AG09319 (cell line): ENCODE measurements at places on chromosomes 3 and 15.
A peak's percentile ranks its signal among the peaks of the same experiment; 100 is the strongest.

- no peak for DNase-seq
Observed at GRCh38 chr3:71225951-71226564, 357.5 kb downstream of the FOXP1 start.

DNA sequence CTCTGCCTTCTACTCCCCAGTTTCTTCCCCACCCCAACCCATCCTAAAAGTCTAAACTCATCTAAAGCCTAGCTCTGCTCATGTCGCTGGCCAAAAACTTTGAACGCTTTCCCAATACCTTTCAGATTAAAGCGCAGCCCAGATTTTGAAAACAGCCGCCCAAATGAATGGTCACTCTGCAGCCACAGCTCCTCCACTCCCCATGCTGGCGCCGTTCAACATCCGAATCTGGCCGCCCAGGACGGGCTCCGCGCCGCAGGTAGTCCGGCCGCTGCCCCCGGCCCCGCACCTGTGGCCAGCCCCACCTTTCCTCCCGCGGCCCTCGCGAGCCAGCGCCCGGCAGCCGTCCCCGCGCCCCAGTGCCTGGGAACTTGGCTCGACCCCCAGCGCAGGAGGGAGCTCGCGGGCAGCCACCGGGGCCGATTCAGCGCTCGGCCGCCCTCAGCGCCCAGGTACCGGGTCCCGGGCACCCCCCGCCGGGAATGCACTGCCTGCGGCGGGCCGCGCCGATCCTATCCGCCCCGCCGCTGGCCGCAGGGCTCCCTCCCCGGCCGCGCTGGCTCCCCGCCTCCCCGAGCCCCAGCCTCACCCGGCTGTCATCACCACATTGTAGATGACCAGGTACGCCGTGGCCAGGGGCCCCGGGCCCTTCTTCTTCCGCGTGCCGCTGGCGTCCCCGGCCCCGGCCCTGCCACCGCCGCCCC lies 417 bp downstream of the HACD2 start:
- no peak for DNase-seq

GRCh38 chr3:168040607-168041208 lies 55.0 kb downstream of the GOLIM4 start:
- peak; percentile 39 for DNase-seq

GRCh38 chr3:129343643-129344360 lies 65.1 kb downstream of the HMCES start:
- no peak for DNase-seq

- DNase-seq, result no peak
Observed at GRCh38 chr3:2099028-2099671, 484 bp downstream of the CNTN4 start.

GRCh38 chr15:82943176-82943575 lies 9.3 kb downstream of the HOMER2 start:
- DNase-seq, result no peak

- DNase-seq, result no peak
Observed at GRCh38 chr3:171001957-171002694, 24.4 kb downstream of the SLC2A2 start.

DNA sequence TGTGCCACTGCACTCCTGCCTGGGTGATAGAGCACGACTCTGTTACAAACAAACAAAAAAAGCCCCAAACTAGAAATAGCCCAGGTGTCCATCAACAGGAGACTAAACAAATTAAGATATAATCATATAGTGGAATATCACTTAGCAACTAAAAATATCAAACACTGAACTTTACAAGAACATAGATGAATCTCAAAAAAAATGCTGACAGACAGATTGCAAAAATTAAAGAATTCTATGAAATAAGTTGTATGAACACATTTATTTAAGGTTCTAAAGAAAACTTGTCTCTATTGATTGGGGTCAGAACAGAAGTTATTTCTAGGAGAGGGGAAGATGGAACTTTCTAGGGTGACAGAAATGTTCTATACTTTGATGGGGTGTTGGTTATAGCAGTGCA lies 268.2 kb downstream of the CTNNB1 start:
- DNase-seq, result no peak

DNA sequence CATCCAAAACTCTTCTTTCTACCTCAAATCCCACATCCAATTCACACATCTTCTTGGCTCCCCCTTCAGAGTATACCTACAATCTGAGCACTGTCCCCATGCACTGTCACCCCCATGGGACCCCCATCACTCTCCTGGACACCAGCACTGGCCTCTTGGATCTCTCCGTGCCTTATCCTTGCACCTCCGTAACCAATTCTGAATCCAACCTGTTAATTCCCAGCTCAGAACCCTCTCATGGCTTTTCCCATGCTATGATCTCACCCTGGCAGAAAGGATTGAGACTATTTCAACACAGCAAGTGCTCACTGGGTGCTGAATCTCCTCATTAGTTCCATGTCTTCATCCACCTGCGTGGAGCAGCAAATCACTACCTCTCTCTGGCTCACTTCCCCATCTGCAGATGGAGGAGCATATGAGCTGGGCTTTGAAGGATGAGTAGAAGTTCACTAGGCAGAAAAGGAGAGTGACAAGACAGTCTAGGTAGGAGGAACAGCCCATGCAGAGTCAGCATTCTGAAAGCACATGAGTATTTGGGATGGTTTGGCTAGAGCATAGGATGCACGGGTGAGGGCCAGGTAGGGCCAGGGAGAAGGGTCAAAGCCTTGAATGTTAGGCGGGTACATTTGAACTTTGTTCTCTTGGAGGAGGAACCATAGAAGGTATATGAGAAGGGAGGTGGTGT lies 48.7 kb downstream of the SLC6A6 start:
- no peak for DNase-seq

DNA sequence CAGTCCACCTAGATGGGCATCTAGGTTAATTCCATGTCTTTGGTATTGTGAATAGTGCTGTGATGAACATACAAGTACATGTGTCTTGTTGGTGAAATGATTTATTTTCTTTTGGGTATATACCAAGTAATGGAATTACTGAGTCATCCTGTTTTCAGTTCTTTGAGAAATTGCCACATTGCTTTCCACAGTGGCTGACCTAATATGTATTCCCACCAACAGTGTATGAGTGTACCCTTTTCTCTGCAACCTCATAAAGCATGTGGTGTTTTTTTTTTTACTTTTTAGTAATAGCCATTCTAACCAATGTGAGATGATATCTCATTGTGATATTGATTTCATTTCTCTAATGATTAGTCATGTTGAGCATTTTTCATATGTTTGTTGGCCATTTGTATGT lies 86.0 kb upstream of the NDN start:
- no peak for DNase-seq

DNA sequence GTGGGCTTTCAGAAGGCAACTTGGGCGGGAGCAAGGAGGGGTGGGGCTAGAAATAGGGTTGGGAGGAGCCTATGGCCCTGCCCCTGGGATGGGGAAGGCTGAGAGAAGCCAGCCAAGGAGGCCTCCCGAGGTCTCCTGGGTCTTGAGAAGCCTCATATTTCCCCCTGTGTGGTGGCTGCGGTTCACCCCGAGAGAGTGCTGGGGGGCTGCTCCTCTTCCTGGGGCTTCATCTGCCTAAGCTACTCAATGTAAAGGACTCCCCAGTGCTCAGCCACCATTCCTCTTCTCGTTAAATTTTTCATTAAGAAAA lies 174.3 kb downstream of the SMAD6 start:
- DNase-seq, result no peak

DNA sequence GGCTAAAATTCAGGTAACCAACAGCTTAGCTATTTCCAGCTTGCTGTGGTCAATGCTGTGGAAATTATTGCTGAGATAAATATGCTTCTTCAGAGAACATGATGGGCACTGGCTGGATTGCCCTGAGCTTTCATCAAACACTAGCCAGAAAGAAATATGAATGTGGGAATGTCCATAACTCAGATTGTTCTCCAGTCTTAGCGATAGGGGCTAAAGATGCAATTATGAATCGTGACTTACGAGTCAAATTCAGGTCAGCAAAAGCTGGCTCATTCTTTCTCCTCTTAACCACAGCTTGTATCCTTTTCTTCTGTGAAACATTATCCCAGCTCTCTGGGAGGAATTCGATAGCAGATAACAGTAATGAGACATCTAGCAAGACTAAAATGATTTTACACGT lies 307.6 kb downstream of the RYR3 start:
- DNase-seq, result no peak

GRCh38 chr3:38842266-38842965 lies 26.4 kb upstream of the SCN10A start:
- DNase-seq, result no peak

GRCh38 chr3:112799946-112800345 lies 46.7 kb downstream of the CD200R1L start:
- no peak for DNase-seq

GRCh38 chr15:71385026-71385425 lies 269.8 kb downstream of the THSD4 start:
- no peak for DNase-seq

- no peak for DNase-seq
Observed at GRCh38 chr3:166957121-166957520, 423.0 kb downstream of the ZBBX start.

GRCh38 chr15:65303687-65304380 lies 643 bp upstream of the RNU5B-1 start:
- DNase-seq, result no peak

DNA sequence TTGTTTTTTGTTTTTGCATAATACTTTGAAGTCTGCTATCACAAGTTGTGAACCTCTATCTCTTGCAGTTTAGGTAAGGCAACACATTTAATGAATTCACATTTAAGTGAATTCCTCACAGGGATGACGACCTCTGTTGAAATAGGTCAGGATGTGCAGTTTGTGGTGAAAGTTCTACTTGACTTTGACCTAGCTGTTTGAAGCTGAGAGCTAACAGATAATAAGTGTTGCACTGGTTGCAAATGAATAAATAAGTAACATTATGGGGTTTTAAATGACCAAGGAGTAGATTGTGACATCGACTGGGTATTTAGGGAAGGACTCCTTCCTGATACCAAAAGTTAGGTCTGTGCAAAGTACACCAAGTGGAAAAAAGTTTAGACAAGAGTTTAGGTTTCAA lies 23.9 kb downstream of the NIT2 start:
- DNase-seq, result no peak

- no peak for DNase-seq
Observed at GRCh38 chr3:30730967-30731366, 124.6 kb downstream of the TGFBR2 start.

DNA sequence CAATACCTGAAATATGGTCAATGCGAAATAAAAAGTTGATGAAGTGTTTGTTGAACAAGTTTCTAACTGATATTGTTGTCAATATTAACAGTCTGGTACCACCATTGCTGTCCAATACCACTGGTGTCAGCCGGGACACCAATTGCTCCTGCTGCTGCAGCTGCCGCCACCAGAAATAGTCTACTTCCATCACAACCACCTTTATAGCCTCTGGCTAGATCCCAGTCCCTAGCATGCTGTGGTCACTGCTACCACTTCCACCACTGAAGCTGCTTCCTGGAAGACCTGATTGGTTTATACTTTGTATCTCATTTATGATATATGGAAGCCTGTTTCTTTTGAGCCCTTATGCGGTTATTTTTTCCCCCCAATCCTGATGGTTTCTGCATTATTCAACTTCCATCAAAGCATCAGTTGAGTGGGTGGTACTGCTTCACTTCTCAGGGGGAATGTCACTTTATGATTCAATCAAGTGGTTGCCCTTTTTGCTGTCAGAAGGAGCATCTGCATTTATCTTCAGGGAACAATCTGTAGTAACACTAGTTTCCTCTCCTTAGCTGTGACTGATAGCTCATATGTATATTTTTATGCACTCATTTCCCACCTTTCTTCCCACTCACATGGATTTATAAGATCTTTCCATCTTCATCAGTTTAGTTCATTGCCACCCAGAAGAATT lies 11.7 kb downstream of the LNP1 start:
- DNase-seq, result no peak

DNA sequence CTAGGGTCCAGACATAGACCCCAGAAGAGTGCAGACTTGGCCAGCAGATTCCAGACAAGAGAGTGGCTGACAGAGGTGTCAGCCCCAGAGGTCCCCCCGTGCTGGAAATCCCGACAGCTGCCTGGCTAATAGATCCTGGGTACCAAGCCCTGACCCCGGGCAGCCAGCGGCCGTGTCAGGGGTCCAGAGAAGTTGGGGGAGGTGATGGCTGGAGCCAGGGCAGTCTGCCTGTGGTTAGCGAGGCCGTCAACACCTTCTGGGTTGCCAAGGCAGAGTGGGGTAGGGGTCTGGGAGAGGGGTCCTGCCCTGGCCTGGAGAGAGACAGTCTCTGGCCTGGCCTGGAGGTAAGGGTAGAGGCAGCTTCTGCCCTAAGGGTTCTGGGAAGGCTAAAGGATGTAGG lies 25.1 kb upstream of the RPL29 start:
- no peak for DNase-seq

DNA sequence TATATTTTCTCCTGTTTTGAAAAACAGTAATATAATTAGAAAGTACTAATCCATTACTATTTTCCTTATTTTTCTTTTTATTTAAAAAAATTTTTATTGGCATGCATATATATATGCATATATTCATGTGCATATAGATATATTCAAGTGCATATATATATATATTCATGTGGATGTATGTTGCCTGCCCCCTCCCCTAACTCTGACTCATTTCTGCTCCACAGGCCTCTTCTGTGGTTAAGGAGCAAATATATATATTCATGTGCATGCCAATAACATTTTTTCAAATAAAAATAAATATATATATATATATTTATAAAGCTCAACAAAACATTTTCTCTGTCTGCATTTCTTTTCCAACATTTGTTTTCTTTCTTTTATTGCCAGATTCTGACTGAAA lies 13.6 kb upstream of the CORO2B start:
- DNase-seq, result no peak

- no peak for DNase-seq
Observed at GRCh38 chr3:50190936-50191660, at the start of gene GNAT1. TSS of gene GNAT1 (plus strand) at chr3:50191610. CDS start at chr3:50191726, 116 bp downstream.

DNA sequence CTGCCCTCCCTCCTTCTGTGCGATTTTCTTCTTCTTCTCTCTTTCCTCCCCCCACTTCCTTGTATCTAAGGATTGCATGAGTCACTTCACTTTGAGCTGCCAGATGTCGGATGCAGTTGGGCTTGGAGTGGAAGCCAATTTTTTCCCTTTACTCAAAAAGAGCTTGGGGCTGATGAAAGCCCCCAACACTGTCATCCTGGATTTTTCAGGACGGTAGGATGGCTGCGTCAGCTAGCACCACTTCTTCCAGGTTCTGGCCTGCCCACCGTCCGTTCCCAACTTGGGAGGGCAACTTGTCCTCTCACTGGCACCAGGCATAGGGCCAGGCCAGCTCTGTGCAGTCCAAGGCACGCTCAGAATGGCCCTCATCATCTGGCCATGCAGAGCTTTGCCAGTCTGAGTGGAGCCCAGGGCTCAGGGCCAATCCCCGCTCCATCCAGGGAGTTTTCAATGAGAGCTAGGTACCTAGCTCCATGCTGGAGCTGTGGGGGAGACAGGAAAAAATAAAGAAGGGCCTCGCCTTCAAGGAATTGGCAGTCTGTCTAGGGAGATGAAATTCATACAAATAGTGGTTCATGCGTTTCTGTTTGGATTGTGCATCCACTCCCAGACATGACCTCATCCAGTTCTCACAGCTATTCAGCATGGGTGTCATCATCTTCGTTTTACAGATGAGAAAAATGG lies 47.7 kb upstream of the INSYN1 start:
- peak; percentile 47 for DNase-seq

DNA sequence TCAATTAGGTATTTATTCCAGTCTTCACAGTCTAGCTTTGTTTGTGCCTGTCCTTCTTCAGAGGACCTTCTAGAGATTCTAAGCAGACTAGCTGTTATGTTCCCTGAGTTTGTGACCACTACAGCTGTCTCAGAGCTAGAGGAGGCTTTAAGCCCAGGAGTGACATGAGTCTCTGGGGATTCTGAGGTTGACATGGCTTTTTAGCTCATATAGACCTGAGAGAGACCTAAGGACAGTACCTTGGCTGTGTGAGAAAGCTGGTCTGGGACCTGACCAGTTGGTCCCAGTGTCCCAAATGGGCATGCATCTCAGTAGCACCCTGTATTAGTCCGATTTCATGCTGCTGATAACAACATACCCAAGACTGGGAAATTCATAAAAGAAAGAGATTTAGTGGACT lies 330.2 kb downstream of the DIPK2A start:
- no peak for DNase-seq
